ENCODE measurements at places on chromosomes 3 and 15.

DNA sequence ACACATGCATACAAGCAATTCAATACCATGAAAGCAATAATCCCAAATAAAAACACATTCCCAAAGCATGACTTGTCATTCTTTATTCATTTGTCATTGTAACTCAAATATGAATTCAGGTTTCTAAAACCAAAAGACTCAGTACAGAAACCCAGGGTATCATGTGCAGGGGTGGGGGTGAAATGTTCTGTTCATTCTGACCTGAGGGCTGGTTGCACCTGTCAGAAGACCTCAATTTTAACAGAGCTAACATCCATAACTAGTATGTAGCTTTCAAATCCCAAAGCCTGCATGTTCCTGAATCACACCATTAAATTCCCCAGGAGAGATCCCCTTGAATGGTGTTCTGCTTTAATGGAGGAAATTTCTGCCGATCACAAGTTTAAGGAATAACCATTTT is 738.7 kb downstream of the MCTP2 start:
- DNase-seq, result no peak

- no peak for DNase-seq
These were observed 28.8 kb upstream of the TMEM115 start for GRCh38 chr3:50388016-50388719.

- no peak for DNase-seq
These were observed 156.0 kb downstream of the ISL2 start for GRCh38 chr15:76492538-76492937.

- DNase-seq, result no peak
These were observed 51.7 kb upstream of the ACP3 start for GRCh38 chr3:132265488-132265887.
